Frontal cortex (tissue), 4 donors: ENCODE measurements at places on chromosomes 7 and 10. TPM values are rescaled to one million over a fixed set of nuclear protein-coding genes. Genes with fewer than 3 reads are reported as not detected.

DNA sequence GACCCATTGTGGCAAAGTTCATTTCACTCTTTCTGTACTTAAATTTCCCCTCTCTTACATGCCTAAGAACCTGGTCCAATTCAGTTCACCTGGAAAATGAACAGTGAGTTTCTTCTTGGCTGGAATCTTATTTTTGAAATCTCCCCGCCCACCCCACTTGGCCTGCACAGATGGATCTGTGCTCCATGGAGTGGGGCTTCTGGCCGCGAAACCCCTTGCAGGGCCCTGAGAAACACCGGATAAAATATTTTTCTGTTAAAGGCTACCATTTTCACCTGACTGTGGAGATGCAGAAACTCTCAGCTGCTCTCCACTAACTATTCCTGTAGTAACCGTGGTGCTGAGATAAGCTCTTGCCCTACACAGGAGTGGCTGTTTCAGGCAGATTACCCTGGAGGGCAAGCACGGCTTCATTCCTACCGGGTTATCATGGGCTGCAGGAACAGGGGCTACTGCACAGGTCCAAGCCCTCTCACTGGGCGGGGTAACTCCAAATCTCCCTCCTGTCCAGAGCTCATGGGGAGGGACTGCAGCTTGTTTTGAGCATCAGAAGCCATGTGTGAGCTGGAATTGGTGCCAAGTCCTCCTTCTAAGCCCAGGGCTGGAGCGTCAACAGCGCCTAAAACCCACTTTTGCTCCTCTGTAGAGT, 118.9 kb downstream of the PRPF18 start:
- DNase-seq, result no peak

DNA sequence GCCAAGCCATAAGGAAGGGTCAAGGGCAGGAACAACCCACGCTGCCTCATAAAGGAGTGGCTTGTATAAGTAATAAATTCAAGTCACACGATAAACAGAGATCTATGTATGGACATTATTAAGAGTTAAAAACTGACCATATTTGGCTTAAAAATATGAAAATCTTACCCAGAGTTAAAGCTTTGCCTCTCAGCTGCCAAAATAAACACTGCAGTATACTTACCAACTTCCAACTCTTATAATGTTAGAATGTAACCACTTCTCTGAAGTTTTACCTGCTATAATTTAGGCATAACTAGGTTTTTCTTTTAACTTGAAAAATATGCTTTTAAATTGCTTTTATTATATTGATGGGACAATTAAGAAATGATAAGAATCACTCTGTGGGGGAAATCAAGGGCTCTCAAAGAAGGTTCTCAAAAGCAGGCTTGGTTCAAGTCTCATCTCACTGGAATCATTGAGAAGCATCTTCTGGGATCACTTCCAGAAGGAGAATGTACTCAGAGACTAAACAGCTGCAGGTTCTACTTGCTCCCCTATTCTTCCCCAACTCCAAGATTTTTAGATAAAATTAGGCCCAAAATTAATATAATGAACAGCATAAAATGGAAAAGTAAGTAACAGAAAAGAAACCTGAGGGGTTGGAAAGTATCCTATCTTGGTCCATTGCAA, 16.1 kb upstream of the CAV2 start:
- DNase-seq, result no peak

GRCh38 chr10:18472977-18473376, 178.4 kb downstream of the NSUN6 start:
- no peak for DNase-seq

DNA sequence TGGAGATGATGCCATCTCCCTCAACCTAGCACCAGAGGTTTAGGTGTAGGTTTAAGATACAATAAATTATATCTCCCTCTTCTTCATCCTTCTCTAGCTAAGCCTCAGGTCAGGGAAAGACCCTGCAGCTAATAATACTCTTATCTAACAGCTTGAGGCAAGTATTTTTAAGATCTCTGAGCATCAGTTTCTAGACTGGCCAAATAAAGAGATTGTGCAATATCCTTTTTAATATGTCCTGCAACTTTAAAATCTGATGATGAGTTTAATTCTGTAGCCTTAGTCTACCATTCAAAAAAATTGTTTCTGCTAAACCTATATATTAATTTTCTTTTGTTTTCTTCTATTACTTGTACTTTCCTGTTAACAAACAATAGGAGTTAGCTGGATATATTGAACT, 850.8 kb downstream of the GRM8 start:
- DNase-seq, result no peak

DNA sequence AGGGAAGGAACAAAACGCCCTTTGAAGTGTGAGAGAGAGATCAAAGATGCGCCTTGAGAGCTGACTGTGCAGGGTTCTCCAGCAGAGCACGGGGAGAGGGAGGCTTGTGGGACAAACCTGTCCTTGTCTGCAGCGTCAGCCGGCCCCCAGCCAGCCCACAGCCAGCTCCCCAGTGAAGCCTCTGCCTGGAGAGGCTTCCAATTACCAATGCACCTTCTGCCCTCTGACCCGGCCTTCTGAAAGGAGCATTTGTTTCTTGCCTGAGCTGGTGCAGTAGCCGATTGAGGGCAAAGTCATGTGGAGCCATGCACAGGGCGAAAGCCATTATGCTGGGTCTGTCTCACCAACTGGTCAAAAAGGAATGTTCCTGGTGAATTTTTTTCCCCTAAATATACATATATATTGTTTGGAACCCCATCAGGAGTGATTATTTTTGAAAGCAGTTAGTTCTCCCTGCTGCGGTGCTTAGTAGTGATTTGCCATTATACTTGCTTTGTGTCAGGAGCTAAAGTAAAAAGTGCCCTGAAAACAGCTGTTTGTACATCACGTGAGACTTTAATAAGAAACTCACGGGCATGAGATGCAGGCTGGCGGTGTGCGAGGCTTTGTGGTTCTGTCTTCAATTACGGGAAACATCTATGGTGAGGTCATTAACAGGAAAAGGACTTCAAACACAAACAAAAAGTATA, 268.6 kb downstream of the KLF6 start:
- DNase-seq, result no peak

DNA sequence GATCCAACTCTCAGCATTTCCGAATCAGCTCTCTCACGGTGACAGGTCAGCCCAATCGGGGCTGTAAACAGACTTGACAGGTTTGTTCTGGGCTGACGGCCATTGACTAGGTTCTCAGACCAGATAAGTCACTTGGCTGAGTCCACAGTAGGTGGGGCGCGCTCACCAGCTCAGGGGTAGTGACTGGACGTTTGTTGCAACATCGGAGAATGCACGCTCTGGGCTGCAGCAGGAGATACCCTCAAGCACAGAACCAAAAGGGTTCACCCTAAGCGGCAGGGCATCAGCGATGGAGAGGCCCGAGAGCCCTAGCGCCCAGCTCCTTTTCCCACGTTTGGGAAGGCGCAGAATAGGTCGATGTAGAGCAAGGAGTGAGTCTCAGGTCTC, 1.8 kb downstream of the KLLN start:
- no peak for DNase-seq

DNA sequence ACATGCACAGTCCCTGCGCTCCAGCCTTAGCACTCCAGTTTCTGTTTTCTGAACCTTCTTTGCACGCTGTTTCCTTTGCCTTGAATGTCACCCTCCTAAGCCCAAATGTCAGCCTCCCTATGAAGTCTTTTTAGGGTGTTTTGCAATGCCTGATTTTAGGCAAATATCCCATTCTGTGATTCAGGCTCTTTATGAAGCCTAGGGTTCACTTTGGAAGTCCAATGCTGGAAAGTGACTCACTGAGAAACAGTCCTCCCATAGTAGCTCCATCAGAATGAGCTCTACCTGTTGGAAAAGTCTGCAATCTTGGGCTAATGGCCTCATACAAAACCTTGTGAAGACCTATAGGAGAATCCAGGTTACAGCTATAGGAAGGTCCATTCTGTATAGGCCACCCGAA, 5.3 kb downstream of the LAMB4 start:
- no peak for DNase-seq

GRCh38 chr7:151451626-151452571, 12.0 kb upstream of the CRYGN start:
- no peak for DNase-seq

- DNase-seq, result no peak
Measured at GRCh38 chr7:44959433-44959951, 19.3 kb downstream of the MYO1G start.

- DNase-seq, result no peak
Measured at GRCh38 chr7:39221901-39222300, 244.2 kb downstream of the POU6F2 start.

The CHN2 gene
- 96.6 TPM for total RNA-seq

The VGF gene
- total RNA-seq, result 7.7 TPM

The TMEM130 gene
- 4.9 TPM for total RNA-seq

The HOXA13 gene
- not detected for total RNA-seq

The SPDYE6 gene
- not detected for total RNA-seq
